Nasal cavity respiratory epithelium epithelial cell of viscerocranial mucosa (primary cell): ENCODE measurements at places on chromosomes 7 and 10. TPM values are rescaled to one million over a fixed set of nuclear protein-coding genes. Genes with fewer than 3 reads are reported as not detected.

ACTA2 gene
- total RNA-seq, result 5.8 and 20.6 TPM in 2 replicates

PLXDC2 gene
- total RNA-seq, result 5.5 and 32.0 TPM in 2 replicates

MRC1 gene
- total RNA-seq, result not detected in 2 replicates

TET1 gene
- under 0.01 and 1.4 TPM in 2 replicates for total RNA-seq

CPN1 gene
- not detected in 2 replicates for total RNA-seq

C1QL3 gene
- total RNA-seq, result not detected in 2 replicates
